ENCODE measurements at places on chromosomes 2 and 18. TPM values are rescaled to one million over a fixed set of nuclear protein-coding genes. Genes with fewer than 3 reads are reported as not detected.

DNA sequence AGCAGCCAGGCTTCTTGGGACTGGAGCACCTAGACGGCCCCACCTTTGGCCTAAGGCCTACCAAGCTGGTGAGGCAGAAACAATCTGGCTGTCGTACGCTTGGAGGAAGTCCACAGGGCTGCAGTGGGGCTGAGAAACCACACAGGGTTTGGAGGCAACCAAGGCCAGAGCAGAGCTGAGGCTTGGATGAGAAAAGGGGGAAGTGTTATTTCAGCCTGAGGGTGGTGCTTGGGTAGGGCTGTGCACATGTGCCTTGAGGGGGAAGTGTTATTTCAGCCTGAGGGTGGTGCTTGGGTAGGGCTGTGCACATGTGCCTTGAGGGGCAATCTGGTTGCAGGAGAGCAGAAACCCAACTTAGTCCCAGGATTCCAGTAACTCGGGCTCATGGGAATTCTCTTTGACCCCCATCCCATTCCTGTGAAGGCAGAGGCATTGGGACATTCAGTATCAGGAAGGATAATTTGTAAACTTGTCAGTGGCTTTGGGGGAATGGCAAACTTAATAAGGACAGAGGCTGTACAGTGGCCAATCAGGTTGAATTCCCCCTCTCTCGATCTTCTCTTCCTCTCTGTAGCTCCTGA, 971 bp upstream of the FBXO41 start:
- no peak for DNase-seq

DNA sequence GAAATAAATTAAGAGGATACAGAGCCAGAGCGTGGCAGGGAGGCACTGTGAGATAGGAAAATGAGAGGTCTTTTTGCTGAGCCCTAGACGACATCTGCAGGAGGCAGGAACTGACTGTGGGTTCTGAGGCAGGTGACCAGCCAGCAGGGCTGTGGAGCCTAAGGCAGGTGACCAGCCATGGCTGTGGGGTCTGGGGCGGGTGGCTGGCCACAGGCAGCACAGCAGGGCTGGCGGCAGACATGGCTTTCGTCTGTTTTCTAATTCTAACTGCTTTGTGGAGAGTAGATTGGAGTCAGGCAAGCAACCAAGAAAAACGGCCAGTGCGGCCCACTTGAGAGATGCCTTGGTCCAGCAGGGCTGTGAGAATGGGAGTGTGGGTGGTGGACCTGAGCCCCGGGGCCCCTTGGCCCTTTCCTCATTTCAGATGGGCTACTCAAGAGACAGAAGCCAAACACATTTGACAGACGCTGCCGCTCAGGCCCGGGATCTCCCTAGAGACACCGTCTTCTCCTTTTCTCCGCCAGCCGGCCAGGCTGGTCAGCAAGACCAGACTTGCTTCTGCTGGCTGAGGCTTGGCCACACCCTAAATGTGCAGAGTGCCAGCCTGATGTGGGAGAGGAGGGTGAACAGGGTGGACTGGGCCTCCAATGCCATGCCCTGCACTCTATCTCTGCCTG, 19.7 kb upstream of the GNAL start:
- no peak for DNase-seq

DNA sequence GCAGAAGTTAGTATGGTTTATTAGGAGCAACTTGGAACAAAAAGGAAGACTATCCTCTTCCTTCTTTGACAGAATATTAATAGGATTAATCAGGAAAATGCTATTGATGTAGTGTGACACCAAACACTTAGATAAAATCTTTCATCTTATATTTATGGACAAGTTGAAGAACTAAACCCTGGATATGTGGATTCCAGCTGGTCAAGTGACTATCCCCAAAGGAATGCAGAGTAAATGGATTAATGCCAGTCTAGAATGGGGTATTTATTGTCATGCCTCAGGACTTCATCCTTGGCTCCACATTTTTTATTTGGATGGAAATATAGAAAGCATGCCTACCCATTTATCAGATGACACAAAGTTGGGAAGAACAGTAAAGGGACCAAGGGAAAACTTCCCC, 124.0 kb upstream of the TTC39C start:
- DNase-seq, result peak; percentile 79

DNA sequence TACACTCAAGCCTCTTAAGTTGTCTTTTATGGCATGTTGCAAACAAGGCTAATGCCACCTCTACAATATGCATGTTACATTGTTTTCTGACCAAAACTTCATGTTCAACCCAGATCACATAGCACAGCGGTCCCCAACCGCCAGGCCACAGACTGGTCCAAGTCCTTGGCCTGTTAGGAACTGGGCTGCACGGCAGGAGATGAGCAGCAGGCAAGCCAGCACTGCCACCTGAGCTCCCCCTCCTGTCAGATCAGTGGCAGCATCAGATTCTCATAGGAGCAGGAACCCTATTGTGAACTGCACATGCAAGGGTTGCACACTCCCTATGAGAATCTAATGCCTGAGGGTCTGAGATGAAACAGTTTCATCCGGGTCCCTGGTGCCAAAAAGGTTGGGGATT, 324.8 kb upstream of the CHAC2 start:
- peak; percentile 52 for DNase-seq

CCL20 gene
- 1.7 TPM for total RNA-seq
